Stimulated activated CD4-positive, alpha-beta T cell treated with anti-CD3 and anti-CD28 coated beads, Interleukin-2, amount 100 ng/mL, for 48 hours (primary cell): ENCODE measurements at places on chromosomes 1 and 21.

DNA sequence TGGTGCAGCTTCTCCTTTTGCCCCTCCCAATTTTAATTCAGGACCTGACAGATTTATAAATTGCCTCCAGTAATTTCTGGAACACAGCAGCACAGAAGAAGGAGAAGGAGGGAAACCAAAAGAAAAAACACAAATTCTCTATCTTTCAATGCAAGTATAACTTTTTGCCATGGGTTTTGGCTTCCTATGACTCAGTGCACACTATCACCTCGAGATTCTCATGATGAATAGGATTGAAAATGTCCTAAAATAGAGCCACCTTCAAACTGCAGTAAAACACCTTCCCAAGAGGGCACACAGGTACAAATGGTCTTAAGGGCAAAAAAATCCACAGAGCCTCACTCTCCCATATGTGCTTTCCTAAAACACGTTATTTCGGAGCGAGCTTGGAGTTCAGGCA, 113.6 kb downstream of the HLCS start:
- no peak for DNase-seq

- DNase-seq: no peak
Observed at GRCh38 chr1:185385991-185386390, 68.9 kb upstream of the IVNS1ABP start.

DNA sequence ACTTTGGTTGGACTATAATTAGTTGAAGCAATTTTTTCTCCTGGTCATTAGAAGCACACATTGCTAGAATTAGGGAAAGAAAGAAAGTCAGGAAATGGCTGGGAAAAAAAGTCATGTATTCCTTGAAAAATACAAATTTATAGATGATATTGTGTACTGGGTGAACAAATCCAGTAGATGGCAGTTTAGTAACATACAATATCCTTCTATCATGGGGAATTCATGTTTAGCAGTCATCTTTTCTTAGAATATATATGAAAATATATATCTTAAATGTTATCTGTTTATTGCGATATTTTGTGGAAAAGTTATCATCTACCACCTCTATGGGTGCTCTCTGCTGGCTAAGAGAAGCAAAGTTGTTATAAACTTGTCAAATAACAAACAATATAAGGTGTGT, 13.1 kb upstream of the ZRANB2 start:
- no peak for DNase-seq

GRCh38 chr1:108583757-108584427, 24.0 kb downstream of the EEIG2 start:
- no peak for DNase-seq

GRCh38 chr1:182587666-182588499, 1.2 kb downstream of the RNASEL start:
- DNase-seq: no peak

DNA sequence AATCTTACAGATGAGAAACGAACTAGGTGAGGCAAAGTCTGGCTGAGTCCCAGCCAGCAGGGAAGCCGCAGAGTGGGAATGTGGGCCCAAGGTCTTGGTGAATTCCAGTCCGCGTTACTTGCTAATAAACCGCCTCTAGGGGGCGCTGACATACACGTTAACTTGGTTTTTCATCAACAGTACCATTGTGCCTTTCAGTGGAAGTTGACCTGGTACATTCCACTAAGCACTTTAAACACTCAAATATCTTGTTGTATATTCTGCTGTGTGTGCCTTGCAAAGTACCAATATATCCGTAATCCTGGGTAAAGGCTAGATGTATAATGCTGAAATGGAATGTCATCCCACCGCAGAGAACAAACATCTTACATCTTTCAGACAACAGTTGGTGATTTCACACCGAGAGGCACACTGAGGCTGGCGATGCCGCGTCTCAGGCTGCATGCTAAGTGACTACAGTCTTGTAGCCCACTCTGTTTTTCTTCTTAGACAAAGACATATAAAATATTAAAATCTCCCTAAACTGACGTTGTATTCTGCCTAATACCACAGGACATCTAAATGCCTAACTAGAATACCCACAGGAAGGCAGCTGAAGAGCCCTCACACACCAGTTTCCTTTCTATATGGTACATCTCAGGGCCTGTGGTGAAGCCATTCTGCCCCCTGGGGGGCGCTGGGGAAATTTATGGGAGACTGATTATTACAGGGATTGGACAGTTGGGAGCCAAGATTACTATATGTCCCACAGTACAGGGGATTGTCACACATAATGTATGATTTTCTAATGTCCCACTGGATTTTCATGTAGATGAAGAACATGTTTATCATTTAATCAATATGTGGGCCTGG, 49.2 kb upstream of the C1orf198 start:
- DNase-seq: peak; percentile 73

DNA sequence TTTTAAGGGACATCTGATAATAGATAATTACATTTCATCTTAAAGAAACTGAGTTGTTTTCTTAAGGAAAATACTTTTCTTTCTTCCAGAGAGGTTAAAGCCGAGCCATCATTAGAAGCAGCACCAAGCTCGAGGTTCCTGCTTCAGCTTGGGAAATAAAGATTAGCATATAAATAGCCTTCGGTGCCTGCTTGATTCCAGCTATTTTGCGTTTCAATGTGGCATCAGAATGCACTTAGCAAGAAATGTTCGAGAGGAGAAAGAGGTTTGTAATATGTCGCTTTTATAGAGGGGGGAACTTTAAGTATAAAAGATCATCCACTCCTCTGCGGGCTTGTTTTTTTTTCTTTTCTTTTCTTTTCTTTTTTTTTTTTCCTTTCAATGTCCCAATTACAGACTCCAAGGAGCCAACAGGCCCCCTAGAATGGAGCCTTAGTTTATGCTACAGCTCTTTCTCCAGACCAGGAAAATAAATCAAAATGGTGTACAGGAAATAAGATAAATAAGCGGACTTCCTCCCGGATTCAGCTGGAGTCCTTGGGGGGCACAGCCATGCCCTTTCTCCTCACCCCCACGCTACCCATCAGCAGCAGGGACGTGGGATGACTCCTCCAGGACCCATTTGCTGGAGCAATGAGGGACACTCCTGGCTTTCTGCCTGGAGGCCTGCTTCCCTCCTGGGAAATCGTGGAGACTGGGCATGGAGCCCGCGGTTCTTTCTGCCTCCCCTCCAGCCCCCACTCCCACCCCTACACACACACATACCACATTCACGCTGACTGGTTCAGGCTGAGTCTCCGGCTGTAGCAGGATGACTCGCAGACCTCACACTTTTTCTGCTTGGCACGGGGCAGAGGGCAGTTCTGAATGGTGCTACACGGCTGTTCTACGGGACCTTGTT, 131.6 kb downstream of the RRAGC start:
- no peak for DNase-seq

- no peak for DNase-seq
Observed at GRCh38 chr1:88079036-88079435, 605.0 kb upstream of the PKN2 start.

DNA sequence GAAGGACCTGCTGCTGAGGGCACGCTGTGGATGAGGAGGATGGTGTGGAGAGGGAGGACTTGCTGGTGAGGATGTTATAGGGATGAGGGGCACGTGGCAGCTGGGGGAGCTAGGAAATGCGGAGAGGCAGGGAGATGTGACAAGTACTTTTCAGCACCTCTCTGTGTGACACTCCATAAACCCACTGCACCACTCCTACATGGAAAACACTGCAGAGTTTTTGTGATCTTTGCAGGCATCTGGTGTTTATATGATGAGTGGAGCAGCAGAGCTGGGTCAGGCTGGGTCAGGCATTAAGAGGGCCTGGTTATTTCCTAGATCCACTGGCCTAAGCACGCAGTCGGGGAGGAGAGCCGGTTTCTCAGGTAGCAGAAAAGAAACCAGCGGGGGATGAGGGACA, 167.3 kb upstream of the COA6 start:
- no peak for DNase-seq

DNA sequence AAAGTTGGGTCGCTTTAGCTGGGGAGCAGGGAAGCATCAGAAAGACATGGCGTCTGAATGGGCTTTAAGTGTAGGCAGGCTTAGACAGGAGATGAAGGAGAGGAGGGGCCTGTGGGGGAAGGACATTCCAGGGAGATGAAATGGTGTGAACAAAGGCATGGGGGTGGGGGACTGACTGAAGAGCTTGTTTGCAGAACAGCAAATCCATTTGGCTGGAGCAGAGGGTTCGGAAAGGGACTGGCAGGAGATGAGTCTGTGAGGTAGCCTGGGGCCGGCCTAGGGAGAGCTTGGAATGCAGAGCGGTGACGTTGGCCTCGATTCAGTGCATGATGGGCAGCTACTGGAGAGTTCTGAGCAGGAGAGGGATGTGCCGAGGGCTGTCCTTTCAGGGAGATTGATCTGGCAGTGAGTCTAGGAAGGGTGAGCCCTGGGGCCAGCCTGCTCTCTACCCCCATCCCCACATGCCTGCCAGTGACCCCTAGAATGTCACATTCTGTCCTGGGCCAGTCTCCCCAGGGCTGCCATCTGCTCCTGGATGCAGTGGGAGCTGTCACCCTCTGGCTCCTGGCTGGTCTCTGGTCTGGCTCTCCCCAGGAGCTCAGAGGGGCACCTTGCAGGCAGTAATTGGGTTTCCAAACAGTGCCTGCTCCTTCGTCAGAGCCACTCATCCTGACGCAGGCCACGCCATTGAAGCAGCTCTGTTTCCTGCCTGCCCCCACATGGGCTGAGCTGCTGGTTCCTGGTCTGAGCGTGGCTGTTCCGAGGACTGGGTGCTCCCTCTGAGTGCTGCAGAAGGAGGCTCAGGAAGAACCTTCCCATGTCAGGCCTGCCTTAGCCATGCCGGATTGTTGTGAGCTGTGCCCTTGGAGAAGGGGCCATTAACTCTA, 22.3 kb upstream of the TMEM222 start:
- DNase-seq: no peak

DNA sequence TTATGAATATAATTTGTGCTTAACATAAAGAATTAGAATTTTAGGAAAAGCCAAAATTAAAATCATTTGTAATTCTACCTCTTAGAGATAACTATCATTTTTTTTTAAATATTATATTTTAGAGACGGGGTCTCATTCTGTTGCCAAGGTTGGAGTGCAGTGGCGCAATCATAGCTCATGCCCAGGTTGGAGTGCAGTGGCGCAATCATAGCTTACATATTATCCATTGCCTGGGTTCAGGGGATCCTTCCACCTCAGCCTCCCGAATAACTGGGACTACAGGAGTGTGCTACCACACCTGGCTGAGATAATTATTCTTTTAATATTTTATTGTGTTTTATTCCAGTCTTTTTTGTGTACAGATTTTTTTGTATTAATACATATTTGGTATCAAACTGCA, 8.3 kb downstream of the RASAL2 start:
- no peak for DNase-seq

GRCh38 chr1:110338309-110338885, 780 bp upstream of the RBM15 start:
- DNase-seq: peak; percentile 89

DNA sequence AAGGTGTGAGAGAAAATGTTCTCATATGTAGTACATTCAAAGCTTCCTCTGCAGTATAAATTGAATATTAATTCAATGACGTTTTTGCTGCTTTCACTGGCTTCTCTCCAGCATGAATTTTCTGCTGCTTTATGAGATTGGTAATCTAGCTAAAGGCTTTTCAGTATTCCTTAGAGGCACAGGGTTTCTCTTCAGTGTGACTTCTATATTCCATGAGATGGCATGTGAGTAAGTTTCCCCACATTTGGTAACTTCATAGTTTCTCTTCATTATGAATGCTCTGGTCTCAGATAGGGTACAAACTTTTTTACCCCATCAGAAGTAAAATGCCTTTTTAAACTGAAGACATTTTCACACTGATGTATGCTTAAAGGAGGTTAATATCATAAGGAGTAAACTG, 10.4 kb upstream of the KLF18 start:
- no peak for DNase-seq

DNA sequence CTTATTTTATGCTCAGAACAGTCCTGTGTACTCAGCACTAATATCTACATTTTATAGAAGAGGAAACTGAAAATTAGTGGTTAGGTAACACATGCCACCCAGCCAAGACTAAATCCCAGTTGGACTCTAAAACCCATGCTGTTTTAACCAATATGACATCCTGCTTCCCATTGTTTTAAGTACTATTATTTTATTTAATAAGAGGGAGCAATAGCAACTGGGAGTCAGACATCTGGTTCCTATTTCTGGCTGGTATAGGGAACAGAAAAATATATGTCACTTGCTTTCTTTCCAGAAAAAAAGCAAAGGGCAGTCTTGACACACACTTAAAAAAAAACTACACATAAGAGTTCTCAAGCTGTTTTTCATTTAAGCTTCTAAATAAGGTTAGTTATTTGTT, 11.9 kb downstream of the KLHL12 start:
- DNase-seq: no peak

- no peak for DNase-seq
Observed at GRCh38 chr1:60696512-60696911, 385.8 kb upstream of the NFIA start.

DNA sequence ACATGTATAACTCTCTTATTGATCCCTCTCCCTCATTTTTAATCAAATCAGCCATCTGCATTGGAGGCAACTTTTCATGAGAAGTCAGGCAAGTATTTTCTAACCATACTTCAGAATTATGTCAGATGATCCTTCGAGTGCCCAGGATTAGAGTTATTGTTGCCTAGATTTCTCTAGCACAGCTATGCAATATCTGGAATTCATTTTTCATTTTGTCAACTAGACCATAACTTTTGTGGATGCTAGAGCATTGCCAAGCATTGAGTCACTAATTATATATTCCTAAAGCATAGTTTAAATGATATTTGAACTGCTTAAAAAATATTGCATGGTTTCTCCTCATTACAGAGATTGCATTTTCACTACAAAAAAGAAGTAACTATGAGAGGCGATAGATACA, 21.2 kb downstream of the HFM1 start:
- no peak for DNase-seq

- DNase-seq: no peak
Observed at GRCh38 chr1:247647864-247648263, 31.7 kb downstream of the OR13G1 start.

DNA sequence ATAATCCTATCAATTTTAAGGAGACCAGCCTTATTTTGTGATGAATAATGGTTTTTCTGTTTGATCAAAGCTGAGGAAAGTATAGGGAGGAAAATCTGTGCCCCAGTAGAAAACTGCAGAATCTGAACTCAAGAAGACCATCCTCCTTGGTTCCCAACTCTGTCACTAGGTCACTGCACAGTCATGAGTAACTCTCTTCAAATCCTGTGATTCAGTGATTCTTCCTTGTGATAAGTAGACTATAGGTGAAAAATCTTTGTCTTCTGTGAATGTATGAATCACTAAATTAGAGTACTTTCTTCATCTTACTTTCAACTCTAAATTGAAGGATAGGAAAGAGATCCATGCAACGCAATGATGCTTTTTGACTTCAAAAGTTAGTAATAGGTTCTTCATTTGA, 13.3 kb upstream of the OR2L5 start:
- DNase-seq: no peak

DNA sequence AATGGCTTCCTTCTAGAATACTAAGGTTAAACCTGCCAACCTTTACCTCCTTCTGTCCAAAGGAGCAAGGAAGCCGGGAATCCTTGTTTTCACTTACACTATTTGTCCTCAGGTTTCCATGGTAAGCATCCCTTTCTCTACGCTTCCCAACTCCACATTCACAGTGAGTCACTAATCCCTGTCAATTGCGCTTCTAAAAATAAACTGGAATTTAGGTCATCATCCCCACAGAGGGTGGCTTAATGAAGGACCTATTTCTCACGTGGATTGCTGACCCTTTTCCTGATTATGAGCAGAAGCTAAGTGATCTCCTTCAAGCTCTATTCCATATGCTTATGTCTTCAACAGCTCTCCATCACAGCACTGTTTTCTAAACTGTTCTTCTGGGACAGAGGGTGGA, 39.9 kb upstream of the ABCA4 start:
- no peak for DNase-seq

GRCh38 chr1:160375788-160376524, 9.1 kb downstream of the NHLH1 start:
- no peak for DNase-seq
